Left hindlimb (tissue), 1 donor: ENCODE measurements at places on chromosomes 12 and 14.

DNA sequence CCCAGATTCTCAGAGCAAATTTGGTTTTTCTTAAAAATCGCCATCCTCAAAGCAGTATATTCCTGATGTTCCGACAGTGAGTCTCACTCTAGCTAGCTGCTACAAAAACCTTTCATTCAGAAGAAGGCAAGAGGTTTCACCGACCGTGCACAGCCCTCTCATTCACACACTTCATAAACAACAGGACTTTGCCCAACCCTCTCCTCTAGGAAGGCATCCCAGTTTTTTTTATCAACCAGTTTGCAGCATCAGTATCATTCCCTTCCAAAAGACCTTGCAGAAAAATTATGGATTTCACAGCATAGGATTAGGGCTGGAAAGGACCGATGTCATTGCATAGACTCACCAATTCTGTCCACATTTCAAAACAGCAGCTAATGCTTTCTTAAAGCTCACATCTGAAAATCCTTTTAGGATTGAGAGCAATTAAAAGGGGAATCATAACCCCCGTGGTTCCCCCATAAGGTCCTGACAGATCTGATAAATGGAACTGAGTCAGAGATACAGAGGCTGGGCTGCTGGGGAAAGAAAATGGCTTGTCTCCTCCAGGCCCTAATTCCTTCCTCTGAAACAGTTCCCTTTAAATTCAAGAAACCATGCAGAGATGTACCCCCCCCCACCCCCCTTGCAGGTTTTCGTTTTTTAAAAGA lies 597 bp downstream of the SVOP start:
- DNase-seq: no peak

DNA sequence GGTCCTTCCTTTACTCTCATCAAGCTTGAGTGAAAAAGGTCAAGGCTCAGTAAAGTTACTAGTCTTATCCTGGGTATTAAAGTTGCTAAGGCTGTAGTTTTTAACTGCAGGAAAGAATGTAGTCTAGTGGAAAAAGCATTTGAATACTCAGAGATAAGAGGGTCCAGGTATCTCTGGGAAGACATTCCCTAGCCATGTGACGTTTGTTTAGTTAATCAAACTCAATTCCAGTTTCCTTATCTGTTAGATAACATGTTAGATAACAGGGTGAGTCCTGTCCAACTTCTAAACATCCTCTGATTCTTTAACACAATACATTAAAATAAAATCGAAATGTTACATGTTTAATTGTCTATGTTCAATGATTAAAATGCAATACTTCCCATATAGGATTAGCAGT lies 720.7 kb upstream of the LMO3 start:
- DNase-seq: no peak

GRCh38 chr12:21881965-21882364 lies 59.3 kb downstream of the ABCC9 start:
- no peak for DNase-seq

GRCh38 chr12:67270622-67271021 lies 1.5 kb downstream of the CAND1 start:
- no peak for DNase-seq

DNA sequence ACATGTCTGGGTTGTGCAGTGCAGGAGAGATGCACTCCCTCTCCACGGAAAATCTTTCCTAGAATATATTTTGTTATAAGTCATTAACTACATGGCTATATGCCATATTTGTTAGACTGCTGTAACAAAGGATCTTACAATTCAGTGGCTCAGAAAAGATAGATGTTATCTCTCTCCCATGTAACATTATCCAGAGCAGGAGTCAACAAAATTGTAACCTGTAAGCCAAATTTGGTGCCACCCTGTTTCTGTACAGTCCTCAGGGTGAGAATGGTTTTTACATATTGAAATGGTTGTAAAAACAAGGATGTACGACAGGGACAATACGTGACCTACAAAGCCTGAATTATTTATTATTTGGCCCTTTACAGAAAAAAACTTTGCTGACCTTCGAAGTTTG lies 155.5 kb downstream of the KIF21A start:
- DNase-seq: no peak

- DNase-seq: no peak
Observed at GRCh38 chr12:39392154-39392925, 50.6 kb downstream of the KIF21A start.

- no peak for DNase-seq
Observed at GRCh38 chr12:119391673-119392072, 57.1 kb downstream of the CCDC60 start.

DNA sequence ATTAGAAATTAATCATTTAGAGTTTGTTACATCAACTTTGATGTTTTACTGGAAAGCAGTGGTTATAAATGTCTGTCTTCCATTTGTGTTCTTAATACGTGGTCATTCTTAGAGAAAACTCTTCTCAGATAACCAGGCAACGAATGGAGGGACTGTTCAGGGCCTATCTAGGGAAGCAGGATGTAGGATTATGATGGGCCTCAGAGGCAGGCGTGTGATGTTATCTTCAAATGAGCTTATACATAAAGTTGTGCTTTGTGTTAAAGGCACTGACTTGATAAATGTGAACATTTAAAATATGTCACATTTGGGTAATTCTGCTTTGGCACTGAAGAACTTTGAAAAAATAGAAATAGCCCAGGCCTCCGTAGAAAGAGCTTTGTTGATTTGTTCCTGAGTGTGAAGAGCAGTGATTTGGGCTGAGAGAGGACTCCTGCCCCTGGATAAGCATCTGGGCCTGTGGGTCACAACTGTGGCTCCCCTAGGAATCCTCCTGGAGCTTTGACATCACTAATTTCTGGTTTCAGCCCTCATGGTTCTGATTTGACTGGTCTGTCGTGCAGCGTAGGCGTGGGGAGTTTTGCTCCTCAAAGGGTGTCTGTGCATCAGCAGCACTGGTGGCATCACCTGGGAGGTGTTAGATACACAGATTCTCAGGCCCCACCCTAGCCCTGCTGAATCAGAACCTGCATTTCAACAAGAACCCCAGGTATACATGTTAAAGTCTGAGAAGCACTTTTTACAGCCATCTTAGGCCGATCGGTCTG lies 55.4 kb downstream of the SAMD4A start:
- no peak for DNase-seq
